ENCODE measurements at places on chromosomes 6 and 20. TPM values are rescaled to one million over a fixed set of nuclear protein-coding genes. Genes with fewer than 3 reads are reported as not detected.

Gene SLC35D3
- total RNA-seq, result not detected

Gene LY86
- not detected for total RNA-seq

Gene NEURL2
- 1.2 TPM for total RNA-seq

Gene BANF2
- not detected for total RNA-seq

Gene HLA-DRB5
- total RNA-seq, result not detected

Gene SLC25A27
- total RNA-seq, result 0.98 TPM
